A172 (cell line): ENCODE measurements at places on chromosomes 6 and 20.

DNA sequence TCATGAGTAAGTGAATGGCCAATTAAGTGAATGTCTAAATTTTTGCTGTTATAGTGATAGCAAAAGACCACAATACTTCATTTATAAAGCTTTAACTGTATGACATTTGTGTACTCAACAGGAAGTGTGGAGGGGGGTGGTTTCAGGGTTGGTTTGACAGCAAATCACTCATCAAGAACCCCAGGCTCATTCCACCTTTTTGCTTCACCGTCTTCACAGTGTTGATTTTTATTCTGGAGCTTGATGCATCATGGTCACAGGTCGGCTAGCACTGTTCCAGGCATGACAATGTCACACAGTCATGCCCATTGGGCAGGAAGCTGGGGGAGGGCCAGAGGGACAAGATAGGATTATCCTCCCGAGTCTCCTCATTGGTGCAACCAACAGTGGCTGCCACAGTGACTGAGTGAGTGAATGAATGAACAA, 75.0 kb downstream of the MDGA1 start:
- DNase-seq = peak; percentile 56

- no peak for DNase-seq
Observed at GRCh38 chr6:141401168-141401567, 731.6 kb upstream of the GJE1 start.

DNA sequence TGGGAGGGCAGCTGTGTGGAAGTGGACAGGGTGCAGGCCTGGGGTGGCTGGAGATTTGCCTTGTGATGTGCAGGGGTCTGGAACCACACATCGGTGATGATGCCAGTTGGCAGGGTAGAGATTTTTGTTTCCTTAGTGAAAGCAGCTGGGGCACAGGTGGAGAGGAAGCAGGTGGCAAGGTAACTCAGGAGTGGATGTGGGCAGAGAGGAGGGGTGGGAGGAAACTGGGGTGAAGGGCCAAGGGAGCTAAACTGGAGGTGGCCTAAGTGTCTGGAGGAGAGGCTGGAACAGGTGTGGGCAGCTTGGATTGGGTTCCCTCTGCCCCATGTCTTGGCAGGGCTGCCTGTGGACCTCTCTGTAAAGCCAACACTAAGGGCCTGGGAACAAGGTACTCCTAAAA, 4.7 kb upstream of the SCUBE3 start:
- no peak for DNase-seq

GRCh38 chr6:139944131-139944530, 569.7 kb upstream of the CITED2 start:
- no peak for DNase-seq

DNA sequence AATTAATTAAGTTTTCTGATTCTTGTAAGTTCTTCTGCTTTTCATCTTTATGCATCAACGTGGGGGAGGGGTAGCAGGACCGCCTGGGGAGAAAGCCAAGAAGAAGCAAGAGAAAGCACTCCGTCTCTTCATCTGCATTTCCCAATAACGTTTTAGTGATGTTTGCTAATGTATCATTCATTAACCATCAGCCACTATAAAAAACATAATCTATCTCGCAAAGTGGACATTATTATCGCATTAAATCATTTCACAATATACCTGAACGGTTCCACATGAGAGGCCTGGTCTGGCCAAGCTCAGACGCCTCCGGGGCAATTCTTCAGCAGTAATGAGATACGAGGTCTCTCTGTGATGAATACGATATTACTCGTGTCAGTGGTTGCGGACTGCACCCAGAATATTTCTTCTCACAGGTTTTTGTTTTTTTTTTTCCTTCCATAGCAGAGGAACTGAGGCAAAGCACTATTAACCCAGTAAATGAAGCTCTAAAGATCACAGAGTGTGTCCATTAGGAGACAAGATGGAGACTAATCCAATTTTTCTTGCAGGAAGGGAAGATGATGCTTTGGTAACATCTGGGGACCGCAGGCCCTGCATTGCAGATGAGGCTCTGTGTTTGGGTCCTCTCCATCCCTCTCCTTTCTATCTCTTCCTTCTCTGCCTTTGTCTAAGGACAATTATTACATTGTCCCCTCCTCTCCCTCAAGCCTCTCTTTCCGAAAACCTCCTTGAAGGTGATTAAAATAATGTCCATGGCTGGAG, 156.1 kb downstream of the SLC35B3 start:
- no peak for DNase-seq

DNA sequence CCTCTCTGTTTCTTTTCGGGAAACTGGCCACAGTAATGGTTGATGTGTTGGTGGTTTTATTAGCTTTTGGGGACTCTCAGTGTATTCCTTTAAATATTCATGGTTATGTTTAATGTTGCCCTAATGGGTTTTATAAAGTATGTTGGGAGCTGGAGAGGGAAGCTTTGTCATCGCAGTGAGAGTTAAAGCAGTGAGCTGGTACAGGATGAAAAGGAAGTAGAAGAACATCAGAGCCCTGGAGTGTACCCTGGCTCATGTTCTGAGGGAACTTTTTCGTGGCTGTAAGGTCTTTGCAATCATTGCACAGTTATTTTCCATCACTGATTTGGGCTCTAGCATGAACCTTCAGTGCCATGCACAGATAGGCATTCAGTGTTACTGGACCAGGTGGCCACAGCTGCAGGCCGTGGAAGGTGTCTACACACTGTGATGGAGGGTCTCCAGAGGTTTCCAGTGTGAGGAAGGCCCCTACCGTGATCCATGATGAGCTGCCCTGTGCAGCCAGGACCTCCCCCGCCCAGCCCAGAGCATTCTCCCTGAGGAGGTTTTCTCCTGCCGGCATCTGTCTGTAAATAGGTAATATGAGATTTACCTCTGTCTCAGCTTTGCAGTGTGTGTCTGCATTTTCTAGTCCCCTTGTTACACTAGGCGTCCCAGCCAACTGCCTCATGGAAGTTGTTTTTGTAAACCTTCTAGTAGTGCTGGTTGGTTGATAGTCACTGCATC, 22.4 kb upstream of the TMEM217 start:
- no peak for DNase-seq

GRCh38 chr20:38308047-38308438, 4.1 kb downstream of the BPI start:
- no peak for DNase-seq

GRCh38 chr6:105882121-105882803, 203.9 kb upstream of the PRDM1 start:
- DNase-seq = no peak

DNA sequence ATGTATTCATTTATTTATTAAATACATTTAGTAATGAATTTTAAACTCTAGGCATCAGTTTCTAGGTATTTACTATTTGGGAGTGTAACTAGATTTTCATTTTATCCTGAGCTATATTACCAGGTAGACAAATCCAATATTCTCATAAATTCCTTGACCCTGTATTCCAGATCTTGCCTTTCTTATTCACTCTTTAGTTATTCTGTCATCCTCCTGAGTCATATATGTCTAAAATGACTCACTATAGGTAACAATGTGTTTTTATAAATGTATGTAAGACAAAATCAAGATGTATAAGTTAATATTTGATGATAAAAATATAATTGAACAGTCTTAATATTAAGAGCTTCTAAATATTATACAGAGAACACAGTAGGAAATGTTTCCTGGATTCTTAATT, 642.1 kb upstream of the NRSN1 start:
- DNase-seq = no peak

DNA sequence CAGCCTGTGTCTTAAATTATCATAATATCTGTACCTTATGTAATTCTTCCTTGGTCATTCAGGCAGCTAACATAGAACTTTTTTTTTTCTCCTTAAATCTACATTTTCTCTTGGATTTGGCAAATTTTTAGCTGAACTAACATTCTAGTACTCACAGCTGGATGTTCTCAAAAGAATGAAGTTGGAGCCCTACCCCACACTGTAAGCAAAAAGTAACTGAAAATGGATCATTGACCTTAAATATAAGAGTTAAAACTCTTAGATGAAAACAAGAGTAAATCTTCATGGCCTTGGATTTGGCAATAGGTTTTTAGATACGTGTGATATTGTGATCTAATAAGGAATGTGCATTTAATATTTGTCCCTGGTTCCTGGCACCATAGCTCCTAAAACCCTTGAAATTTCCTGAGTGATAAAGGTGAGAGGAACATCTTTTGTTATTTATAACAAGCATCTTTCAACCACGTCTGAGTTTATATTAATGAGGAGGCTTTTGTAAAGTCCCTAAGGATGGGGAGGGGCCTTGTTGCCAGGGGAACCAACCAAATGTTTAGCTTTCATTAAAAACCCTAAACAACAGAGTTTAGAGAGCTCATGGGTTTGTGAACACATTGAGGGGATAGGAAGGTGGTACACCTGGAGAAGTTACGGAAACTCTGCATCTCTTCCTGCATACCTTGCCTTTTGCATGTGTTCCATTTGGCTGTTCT, 106.1 kb upstream of the ADGRF4 start:
- no peak for DNase-seq

GRCh38 chr6:90368601-90369000, 72.0 kb upstream of the BACH2 start:
- peak; percentile 59 for DNase-seq

DNA sequence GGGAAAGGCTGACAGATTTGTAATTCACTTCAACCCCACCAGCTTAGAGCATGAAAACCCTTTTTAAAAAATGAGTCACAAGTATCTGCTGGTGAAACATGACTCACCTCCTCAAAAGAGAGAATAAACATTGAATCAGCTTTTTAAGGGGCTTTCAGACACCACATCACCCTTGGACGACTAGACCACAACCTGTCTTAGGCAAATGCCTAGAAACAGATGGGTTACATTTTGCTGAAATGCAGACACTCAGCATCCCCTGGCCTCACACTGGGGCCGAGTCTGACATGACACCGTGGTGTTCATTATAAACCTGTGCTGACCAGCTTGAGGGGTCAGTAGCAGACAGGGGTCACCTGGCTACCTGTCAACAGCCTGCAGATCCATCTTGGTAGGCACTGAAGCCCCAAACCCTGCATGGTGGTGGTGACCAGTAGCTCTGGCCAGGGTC, 175.3 kb upstream of the CST7 start:
- peak; percentile 96 for DNase-seq
